AG08395 (cell line): ENCODE measurements at places on chromosomes 7 and 10.

- no peak for DNase-seq
Observed at GRCh38 chr7:154541606-154542005, 461.3 kb downstream of the PAXIP1 start.

- DNase-seq, result no peak
Observed at GRCh38 chr10:102795453-102796406, 41.5 kb downstream of the CYP17A1 start.

GRCh38 chr10:75209086-75209920, 1.3 kb upstream of the VDAC2 start:
- DNase-seq, result no peak

- DNase-seq, result peak; percentile 25
Observed at GRCh38 chr10:74118804-74119203, 31.8 kb downstream of the AP3M1 start.

- no peak for DNase-seq
Observed at GRCh38 chr7:107047902-107048782, 3.6 kb downstream of the PRKAR2B start.

DNA sequence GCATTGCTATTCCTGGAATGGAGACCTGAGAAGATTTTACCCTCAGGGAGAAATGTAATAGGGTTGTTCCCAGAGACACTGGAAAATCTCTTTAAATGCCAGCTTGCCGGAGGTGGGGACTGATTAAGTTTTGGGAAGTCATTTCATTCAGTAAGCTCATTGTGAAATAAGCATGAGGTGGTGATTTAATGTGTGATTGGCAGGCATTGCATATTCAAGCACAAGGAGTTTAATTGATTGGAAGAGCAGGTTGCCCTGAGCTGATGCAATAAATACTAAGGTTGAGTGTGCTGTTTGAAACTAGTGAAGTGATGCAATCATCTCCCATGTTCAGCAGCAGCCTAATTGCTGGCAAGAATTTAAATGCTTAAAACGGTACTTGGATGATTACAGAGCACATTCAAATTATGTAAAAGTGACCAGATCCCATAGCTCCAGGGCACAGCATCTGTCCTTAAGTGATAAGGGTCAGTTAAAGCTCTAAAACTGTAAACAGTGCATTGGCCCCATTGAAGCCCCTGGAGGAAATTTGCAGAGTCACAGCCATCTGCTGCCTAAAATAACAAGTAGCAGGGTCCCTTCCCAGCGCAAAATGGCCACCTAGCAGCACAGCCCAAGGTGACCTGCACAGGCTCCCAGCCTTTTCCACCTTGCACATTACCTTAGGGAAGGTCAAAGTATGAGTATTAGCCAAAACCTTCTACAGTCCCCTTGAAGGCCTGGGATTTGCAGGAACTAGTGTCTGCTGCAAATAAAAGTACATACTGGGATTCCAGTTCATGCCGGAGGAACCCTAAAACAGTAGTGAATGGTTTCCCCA, 92.1 kb downstream of the CCDC71L start:
- peak; percentile 66 for DNase-seq

GRCh38 chr7:97847791-97848190, 24.4 kb downstream of the ASNS start:
- DNase-seq, result no peak

DNA sequence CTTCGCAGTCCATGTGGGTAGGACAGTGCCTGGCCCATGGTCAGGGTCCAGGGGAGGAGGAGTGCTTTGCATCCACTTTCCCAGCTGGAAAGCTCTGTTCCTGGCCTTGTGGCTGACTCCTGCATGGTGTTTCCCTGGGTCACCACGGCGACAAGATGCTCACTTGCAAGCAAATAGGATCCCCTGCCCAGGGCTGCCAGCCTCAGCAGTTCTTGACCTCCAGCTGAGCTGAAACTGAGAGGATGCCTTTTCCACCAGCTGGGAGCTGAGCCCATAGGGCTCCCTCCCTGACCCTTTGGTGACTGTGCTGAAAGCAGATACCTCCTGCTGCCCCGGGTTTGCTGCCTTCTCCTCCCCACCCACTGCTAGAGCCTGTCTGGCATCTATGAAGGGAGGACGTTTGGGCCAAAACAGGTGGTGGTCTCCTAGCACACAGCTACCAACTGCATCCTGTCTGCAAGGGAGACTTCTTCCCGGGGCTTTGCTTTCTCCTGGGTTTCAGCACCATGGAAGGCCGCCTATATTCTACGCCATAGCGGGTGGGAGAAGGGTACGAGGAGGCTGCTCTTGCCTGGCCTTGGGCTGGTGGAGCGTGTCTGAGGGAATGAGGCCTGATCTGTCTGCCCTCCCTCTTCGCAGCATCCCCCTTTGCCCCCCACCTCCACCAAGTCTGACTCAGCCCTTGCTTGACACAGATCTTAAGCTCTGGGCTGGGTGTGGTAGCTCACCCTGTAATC, 34.4 kb downstream of the UBTD1 start:
- peak; percentile 41 for DNase-seq

DNA sequence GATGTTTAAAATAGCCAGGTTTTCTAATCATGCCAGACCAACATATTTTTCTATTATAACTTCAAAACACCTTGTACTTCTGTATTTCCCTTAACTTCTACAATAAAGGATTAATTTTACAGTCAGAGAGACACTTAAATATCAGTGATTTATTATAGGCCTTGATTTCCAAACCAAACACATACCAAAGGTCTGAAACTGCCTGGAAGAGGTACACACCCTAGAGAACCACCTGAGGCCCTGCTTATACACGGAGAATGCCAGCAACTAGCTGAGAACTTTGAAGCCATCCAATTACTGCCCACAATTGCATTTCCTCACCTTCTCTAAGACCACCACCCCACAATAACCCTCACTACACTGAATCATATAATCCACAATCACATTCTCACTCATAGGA, 4.9 kb downstream of the CCDC6 start:
- DNase-seq, result no peak

GRCh38 chr7:143381427-143382125, 431 bp downstream of the ZYX start:
- peak; percentile 66 for DNase-seq

DNA sequence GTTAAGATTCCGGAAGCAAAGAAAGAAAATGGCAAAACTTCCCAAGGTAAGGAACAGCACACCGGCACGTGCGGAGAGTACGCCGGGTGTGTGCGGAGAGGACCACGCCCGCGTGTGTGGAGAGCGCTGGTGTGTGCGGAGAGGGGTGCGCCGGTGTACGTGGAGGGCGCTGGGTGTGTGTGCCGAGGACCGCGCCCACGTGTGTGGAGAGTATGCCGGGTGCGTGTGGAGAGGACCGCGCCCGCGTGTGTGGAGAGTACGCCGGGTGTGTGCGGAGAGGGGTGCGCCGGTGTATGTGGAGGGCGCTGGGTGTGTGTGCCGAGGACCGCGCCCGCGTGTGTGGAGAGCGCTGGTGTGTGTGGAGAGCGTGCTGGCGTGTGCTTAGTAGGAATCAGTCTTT, 48.6 kb upstream of the DPYSL4 start:
- DNase-seq, result no peak

DNA sequence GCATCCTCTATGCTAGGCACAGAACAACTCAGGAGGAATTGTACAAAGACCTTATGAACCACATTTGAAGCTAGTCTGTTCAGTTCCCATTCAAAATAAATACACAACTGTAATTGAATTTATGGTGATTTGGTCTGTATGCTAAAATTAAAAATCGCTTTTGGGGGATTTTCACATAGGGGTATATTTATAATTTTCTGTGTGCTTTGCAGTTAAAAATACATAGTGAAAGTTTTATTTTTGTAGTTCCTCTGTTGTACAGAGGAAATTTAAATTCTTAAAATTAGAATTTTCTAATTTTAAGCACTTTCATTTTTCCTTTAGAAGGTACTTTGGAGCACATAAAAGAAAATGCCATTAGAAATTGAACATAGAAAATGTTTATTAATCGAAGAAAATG, 6.9 kb downstream of the RABGEF1 start:
- DNase-seq, result no peak

- no peak for DNase-seq
Observed at GRCh38 chr7:113622796-113623195, 296.0 kb downstream of the PPP1R3A start.

GRCh38 chr10:72353965-72354355, 759 bp downstream of the DNAJB12 start:
- peak; percentile 37 for DNase-seq

DNA sequence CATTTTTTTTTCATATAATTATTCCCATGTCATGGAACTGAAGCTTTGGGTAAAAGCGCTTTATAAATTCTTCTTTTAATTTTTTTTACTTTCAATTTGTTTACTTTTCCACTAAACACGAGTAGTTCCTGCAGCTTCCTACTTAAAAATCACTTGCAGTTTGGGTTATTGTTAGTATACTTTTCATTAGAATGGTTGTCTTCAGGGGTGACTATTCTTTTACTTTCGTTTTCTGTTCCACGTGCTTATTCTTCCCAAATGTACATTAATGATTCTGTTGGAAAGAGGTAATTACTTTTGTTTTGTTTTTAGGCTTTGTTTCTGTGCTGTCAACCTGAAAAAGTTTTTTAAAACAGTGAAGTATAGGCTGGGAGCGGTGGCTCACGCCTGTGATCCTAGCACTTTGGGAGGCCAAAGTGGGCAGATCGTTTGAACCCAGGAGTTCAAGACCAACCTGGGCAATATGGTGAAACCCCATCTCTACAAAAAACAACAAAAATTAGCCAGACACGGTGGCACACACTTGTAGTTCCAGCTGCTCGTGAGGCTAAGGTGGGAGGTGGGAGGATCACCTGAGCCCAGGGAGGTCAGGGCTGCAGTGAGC, 5.2 kb upstream of the CFAP69 start:
- no peak for DNase-seq

DNA sequence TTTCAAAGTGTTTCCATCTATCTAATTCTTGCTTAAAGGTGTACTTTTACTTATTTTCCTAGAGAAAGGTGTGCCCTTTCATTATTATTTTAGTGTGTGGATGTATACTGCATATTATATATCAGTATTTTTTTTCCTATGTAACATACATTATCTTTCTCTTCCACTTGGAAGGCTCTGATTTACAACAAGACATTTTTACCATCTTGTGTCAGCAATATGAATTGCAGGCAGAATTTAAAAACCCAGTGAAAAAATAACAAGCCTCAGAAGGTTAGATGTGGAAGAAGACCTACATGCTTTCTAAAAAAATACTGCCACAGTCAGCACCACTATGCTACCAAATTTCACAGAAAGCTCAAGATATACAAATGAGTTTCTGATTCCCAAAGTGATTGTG, 327.7 kb upstream of the STEAP1 start:
- DNase-seq, result no peak

DNA sequence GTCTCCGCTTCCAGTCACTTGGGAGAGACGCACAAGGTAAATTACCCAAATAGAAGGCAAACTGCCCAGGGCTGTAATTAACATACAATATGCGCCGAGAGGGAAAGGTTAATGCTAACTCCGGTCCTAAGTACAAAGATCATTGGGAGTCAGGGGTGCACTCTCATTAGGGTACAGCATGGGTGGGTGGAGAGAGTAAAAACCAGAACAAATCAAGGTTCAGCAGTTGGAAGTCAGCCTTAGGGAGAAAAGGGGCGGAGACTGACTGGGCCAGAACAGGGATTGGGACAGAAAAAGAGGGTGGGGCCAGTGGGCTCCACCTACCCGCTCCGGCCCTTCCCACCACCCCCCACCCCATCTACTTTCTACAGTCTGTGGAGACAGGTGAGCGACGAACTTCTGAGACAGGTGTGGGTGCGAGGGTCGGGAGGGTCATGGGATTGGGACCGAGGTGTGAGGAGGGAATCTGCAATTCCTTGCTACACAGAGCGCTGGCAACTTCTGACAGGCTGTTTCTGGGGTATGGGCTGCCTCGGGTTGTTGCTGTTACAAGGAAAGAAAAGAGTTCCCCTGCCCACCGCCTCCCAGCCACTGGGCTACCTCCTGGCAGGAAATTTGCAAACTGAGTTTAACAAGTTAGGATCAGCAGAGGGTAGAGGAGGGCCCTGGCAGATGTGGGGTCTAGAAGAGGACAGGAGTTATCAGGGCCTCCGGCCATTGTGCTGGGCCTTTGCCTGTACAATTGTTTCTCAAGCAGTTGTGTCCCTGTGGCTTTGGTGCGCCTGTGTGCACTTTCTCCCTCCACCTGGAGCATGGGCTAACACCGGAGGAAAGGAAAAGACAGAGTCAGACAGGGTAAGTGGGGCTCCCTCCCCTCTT, at the start of gene TMEM139:
TMEM139 (plus strand) TSS at position 368 of the 879 bp plus-strand sequence. CDS start 1,000 bp downstream, outside the sequence.
- DNase-seq, result no peak
